ENCODE measurements at places on chromosomes 3 and 15. TPM values are rescaled to one million over a fixed set of nuclear protein-coding genes. Genes with fewer than 3 reads are reported as not detected.

GRCh38 chr15:62244762-62245161, 79.7 kb upstream of the C2CD4B start:
- no peak for DNase-seq

- no peak for DNase-seq
These were observed 294.9 kb downstream of the RORA start for GRCh38 chr15:60933900-60934885.

The SLC28A1 gene
- polyA plus RNA-seq: 0.41 TPM

DNA sequence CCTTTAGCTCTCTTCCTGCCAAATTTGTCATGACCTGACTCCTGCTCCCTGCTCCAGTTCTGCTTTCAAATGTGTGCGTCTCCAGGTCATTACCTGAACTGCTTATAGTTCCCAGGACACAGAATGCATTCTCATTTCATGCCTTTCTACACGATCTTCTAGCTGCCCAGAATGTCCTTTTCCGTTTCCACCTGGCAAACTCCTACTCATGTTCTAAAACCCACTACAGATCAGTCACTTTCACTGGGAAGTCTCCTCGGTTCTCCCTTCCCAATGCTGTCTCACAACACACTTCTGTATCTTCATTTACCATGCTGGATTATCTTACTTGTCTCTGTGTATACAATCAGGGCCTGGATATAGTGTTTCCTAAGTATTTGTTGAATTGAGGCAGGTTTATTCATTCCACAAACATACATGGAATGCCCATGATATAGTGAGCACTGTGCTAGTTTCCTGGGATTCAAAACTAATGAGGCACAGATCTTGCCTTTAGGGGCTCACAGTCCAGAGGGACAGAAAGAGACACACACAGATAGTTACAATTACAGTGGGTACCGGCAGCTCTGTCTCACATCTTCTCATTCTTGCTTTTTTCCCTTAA, 1.6 kb upstream of the NOX5 start:
- no peak for DNase-seq

GRCh38 chr3:196150481-196150880, 60.7 kb downstream of the ZDHHC19 start:
- DNase-seq: no peak

GRCh38 chr3:58085616-58086015, 77.4 kb downstream of the FLNB start:
- no peak for DNase-seq

The PATL2 gene
- 0.49 TPM for polyA plus RNA-seq

- no peak for DNase-seq
These were observed 30.6 kb downstream of the CMTM7 start for GRCh38 chr3:32421991-32422859.

GRCh38 chr3:122577409-122578031, at the start of gene PARP15:
TSS of gene PARP15 (plus strand) at chr3:122577650. CDS start at chr3:122577668, 18 bp downstream.
- DNase-seq: peak; percentile 30

The CCR2 gene
- polyA plus RNA-seq: not detected

DNA sequence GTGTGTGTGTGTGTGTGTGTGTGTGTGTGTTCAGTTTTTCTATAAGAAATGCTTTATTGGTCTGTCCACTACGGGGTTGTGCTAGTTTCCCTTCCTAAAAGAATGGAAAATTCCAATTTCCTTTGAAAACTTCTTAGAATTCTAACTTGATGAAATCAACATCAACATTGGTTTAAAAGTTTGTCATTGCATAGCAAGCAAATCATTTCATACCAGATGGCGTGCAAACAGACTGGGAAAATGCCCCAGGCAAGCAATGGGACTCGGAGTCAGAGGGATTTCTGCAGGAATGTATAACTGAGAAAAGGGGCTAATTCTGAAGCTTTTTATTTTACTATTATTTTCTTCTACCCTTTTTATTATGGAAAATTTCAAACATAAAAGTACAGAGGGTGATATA, 13.1 kb upstream of the DYNC1LI1 start:
- DNase-seq: no peak

- DNase-seq: no peak
These were observed 77.3 kb upstream of the SCN5A start for GRCh38 chr3:38726751-38727150.

DNA sequence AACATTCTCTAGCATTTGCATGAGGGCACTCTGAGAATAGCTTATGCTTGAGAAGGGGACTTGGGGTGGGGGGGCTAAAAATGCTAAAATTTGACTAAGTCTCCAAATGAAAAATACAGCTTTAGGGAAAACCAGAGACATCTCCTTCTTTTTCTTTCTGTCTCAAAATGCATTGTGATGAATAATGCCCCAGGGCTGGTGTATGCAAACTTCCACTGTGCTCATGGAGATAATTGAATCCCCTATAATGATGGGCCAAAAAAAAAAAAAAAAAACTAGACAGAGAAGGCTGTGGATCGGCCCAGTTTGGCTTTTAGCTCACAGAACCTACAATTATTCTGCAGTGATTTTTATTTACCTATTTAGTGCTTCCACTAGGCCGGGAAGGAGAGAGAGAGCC, 147.9 kb upstream of the RORA start:
- no peak for DNase-seq

The SLC6A1 gene
- not detected for polyA plus RNA-seq

The ROBO2 gene
- 13.5 TPM for polyA plus RNA-seq

The KLHL40 gene
- 0.66 TPM for polyA plus RNA-seq

DNA sequence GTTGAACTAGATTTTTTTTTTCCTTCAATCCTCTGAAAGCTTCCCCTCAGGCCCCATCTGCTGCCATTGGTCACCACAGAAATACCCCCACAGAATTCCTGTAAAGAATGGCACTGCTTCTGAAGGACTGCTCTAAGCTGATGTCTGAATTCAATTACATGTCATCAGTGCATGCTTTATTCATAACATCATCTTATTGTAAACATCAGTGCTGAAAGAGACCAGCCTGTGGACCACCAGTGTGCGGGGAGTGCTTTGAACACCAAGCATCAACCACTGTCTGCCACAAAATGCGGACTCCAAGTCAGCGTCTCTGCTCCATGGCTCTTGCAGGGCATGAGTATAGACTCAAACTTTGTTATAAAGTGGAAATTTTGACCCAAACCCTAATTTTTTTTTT, 11.6 kb downstream of the PHLDB2 start:
- no peak for DNase-seq

DNA sequence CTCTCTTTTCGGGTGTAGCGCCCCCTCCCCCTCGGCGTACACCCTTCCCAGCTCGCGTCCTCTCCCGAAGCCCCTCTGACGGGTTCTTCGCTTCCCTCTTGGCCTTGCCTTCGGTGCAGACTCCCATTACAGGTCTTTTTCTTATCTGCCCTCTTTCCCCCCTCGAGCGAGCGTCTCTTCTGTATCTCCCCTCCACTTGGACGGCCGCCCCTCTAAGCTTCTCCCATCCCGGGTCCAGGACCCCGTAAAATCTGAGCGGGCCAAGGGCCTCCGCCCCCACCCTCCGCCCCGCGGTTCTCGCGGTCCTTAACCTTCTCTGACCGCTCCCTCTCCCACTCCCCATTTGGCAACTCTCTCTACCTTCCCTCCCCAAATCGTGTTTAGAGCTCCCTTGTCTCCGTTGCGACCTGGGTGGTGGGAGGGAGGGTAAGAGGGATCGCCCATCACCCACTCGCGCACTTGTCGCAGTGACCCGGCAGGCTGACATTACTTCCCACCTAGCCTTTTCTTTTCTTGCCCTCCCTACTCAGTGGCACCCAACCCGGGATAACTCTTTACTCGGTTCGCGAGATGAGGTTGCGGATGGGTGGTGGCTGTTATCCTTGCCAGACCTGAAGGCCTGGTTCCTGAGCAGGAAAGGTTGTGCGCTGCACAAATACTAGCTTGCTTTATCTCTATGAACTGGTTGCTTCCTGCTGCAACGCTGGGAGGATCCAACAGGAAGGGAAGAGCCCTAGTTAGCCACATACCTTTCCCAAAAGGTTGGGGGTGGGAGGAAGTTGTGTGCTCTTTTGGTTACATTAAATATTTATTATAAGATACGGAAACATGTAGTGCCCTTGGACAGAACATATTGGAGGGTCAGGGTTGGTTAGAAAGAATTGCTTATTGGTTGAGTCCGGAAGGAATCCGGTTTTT, 922 bp downstream of the RAB11A start:
- peak; percentile 44 for DNase-seq

- no peak for DNase-seq
These were observed 55.8 kb upstream of the NR2F2 start for GRCh38 chr15:96274698-96275097.

GRCh38 chr3:127053026-127053425, 70.1 kb downstream of the PLXNA1 start:
- no peak for DNase-seq

DNA sequence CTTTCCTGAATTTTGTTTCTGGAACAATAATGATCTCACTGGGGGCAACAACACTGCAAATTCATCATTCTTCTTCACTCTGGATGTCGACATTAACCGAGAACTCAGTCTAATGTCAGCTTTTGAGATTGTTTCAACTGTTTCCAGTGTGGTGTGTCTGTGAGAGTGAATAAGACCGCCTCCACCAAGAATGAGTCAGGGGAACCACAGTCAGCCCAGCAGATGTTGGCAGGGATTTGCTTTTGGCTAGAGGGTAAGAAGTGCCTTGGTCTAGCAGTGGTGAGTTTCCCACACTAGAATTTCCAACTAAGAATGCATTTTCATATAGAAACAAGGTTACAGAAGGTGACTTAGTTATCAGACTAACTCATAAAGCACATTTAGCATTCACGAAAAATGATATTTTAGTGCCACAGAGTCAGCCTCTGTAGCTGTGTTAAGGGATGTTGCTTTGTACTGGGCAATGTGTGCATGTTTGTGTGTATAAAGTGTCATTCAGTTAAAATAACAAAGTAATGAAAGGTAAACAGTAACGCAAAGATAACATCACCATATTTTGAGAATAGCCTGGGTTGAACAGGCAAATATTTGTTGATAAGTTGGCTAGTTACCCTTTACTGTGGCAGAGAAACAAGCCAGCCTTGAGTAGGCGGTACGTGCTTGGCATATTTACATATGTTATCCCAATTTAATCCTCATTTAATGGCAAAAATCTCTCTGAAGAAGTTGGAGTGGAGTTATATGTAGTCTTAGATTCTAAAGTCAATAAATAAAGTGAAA, 33.8 kb downstream of the DRD3 start:
- peak; percentile 95 for DNase-seq

- DNase-seq: no peak
These were observed 26.7 kb downstream of the LRRFIP2 start for GRCh38 chr3:37147666-37148065.

DNA sequence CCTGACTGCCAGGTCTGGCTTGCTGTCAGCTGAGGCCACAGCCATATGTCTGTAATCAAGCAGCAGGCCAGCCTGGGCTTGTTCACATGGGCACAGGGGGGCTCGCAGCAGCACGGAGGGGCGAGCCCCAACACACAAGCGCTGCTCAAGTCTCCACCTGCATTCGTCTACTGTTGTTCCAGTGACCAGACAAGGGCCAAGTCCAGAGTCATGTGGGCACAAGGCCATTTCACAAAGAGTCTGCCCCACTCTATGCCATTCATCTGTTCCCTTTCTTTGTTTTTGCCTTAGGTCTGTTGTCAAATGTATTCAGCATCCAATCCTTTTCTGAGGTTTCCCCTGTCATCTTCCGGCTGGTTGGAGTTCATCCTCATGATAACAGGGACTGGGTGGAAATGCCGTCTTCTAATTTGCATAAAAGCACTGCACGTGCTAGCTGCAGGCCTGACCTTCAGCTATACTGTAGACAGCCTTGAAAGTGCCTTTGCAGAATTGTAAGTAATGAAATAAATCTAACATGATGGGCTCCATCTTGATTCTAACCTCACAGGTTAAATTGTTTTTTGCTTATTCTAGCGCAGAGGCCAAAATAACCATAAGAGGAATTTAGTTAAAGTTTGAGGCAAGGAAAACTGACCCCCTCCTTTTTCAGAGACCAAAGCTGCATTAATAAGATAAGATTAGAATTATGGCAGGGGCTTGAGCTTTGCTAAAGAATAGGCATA, 28.6 kb upstream of the KBTBD12 start:
- DNase-seq: no peak

The SPESP1 gene
- not detected for polyA plus RNA-seq

GRCh38 chr3:126522363-126522788, 1.6 kb upstream of the CHST13 start:
- DNase-seq: peak; percentile 58

The ACAN gene
- 0.51 TPM for polyA plus RNA-seq

All from cardiac muscle cell (in vitro differentiated cells and primary cell).